Activated B cell treated with CpG ODN at 0.5 μM for 24 hours (primary cell): ENCODE measurements at places on chromosomes 7 and 10. TPM values are rescaled to one million over a fixed set of nuclear protein-coding genes. Genes with fewer than 3 reads are reported as not detected.

- H3K27ac ChIP-seq: no peak overlapping the region
- no peaks in the 10 kb centered on the region for H3K4me1 ChIP-seq
- no peak overlapping the region for H3K4me3 ChIP-seq
- H3K27me3 ChIP-seq: no peaks in the 10 kb centered on the region
- no peak for DNase-seq
Observed at GRCh38 chr10:25294032-25294926, 119.5 kb downstream of the GPR158 start.

DNA sequence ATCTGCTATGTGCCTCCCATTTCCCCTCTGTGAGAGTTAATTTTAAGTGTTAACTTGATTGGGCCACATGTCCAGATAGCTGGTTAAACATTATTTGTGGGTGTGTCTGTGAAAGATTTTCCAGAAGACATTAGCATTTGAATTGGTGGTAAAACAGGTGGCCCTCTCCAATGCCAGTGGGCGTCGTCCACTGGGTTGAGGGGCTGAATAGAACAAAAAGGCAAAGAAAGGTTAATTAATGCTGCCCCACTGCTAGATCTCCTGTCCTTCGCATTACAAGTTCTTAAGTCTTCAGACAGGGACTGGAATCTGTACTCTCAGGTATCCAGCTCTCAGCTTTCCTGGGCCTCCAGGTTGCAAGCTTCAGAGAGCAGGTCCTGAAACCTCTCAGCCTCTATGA lies 1160.9 kb upstream of the LRRN3 start:
- H3K4me3 ChIP-seq: no peak overlapping the region
- no peak overlapping the region for H3K27ac ChIP-seq
- no peaks in the 10 kb centered on the region for H3K4me1 ChIP-seq
- DNase-seq: no peak
- no peaks in the 10 kb centered on the region for H3K36me3 ChIP-seq

DNA sequence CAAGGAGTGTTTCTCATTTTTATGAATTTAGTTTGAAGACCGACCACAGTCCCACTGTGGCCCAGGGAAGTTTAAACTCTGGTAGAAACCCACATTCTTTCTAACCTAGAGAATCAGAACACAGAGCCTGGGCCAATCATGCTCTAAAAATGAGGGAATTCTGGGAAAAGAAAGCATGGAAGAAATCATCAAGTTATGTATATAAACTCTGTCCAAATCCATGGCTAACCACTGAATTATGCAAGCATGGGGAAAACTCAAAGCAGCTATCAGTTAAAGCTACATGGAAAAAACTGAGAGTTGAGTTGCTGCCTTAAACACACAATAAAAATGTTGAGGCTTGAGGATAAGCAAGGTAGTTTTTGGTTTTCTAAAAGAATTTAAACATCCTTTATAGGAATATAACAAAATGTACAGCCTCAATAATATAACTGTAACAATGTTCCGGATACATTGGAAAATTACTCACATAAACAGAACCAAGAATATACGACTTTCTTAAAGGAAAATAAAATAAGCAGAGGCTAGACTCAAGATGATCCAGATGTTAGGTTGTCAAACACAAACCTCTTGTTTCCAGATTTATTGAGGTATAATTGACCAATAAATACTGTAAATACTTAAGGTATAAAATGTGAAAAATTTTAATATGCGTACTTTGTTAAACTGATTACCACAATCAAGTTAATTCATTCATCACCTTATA lies 311.2 kb upstream of the GNAI1 start:
- H3K4me3 ChIP-seq: no peak overlapping the region
- no peaks in the 10 kb centered on the region for H3K4me1 ChIP-seq
- H3K27me3 ChIP-seq: no peaks in the 10 kb centered on the region
- no peak for DNase-seq
- H3K27ac ChIP-seq: no peak overlapping the region

Gene GIMAP5
- 0.16 and 0.54 TPM in 2 replicates for total RNA-seq

DNA sequence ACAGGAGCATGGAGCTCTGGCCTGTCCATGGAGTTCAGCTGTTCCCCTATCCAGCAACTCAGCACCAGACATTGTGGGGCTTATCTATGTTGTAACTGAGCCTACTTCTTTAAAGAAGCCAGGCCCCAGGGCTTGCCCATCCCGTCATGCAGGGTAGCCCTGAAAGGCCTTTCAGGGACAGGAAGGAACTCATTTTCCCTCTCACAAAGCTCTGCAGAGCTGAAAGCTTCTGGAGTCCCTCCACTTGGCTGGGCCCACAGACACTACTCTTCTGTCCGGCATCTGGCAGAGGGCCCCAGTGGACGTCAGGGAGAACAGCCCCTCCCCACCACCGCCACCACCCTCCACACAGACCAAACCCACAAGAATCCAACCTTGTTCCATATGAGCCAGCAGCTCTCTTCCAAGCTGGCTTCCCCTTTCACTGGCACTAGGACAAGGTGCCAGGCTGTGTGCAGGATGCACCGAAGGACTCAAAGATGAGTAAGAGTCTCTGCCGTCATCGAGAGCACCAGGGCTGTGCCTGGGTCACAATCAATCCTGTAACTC lies 33.1 kb downstream of the DENND2A start:
- DNase-seq: no peak
- no peaks in the 10 kb centered on the region for H3K36me3 ChIP-seq
- no peak overlapping the region for H3K27ac ChIP-seq

Gene FOXI2
- total RNA-seq: not detected in 2 replicates
